ENCODE measurements at places on chromosomes 13 and 19. TPM values are rescaled to one million over a fixed set of nuclear protein-coding genes. Genes with fewer than 3 reads are reported as not detected.

GRCh38 chr13:113734099-113734825 lies 24.8 kb upstream of the TMEM255B start:
- DNase-seq = no peak

The TMEM150B gene
- 26.2 TPM for total RNA-seq

DNA sequence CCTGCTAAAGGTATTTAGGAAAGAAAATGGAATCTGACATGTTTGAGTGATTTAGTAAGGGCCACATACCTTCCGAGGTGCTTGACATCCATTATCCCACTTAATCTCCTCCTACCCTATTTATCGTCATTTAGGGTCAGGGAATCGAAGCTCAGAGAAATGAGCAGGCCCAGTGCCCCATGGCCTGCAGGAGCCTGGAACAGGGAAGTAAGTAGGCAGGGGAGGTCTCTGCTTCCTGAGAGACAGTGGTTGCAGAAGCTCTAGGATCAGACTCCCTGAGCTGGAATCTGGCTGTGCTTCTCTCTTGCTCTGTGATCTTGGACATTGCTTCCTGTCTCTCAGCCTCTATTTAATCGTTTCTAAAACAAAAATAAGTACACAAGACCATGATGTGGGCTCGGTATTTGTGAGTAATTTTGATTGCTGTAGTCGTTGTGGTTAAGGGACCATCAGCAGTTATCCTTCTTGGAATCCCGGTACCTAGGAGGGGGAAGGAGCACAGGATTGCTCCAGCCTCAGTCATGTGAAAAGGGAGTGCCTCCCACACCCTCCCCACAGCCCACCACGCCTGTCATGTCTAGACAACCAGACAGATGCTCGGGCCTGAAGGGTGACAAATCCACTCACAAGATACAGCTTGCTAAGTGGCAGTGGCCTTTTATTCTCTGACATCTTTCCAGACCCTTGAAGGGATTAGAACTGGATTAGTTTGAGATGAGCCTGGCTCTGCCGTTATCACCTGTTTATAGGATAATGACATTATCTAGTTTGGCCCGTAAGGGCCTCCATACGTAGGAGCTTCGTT lies 169.2 kb upstream of the TSHZ3 start:
- DNase-seq = no peak

GRCh38 chr19:43780706-43781525 lies at the start of gene KCNN4:
Gene KCNN4 (minus strand): TSS chr19:43780973. CDS start chr19:43780861, 112 bp downstream.
- no peak for DNase-seq

The KASH5 gene
- total RNA-seq = not detected

DNA sequence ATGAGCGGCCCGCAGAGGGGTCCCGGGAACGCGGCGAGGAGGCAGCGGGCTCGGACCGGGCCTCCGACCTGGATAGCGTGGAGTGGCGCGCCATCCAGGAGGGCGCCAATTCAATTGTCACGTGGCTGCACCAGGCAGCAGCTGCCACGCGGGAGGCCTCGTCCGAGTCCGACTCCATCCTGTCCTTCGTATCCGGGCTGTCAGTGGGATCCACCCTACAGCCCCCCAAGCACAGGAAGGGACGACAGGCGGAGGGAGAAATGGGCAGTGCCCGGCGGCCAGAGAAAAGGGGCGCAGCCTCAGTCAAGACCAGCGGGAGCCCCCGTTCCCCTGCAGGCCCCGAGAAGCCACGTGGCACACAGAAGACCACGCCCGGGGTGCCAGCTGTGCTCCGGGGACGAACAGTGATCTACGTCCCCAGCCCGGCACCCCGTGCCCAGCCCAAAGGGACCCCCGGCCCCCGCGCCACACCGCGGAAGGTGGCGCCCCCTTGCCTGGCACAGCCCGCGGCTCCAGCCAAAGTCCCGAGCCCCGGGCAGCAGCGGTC lies 10.7 kb downstream of the C19orf25 start:
- no peak for DNase-seq

GRCh38 chr19:18044825-18045304 lies 36.9 kb downstream of the ARRDC2 start:
- DNase-seq = no peak

DNA sequence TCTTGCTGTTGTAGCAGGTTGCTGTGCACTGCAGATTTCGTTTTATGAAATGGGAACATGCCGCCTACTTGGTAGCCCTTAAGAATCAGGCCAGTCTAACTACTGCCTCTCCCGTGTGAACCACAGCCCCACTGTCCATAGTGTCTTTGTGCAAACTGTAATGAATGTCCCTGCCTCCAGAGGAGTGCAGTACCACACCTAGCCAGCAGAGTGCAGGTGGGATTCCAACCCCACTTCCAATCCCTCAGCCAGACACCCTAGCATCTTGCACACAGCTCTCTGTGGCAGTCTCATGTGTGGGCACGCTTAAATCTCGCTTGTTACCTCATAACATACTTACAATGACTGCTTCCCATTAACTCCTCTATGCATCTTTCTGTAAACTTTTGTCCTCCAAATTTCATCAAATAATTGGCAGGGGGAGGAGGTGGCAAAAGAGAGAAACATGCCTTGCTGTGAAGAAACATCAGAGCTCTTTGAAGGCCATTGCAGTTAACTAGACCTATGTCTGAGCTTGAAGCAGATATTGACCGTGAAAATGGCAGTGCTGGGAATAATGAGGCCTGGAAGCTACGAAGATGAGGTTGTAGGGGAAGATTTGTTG lies 47.2 kb downstream of the ZAR1L start:
- no peak for DNase-seq

DNA sequence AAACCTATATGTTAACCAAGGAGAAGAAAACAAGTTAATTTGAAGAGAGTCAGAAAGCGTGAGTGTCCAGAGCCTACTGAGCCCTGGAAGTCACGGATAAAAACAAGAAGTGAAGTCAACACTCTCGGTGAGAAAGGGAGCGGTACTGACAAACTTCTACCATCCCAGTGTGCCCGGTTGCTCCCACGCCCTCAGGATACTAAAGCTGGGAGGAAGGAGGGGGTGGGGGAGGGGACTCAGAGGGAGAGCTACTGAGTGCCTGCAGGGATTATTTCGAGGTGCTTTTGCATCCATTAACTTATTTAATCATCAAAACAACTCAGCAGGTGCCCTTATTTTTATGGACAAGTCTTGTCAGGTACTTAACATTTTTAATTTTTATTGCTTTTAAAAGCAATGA lies 166.2 kb downstream of the ZIC5 start:
- DNase-seq = no peak

- DNase-seq = no peak
Measured at GRCh38 chr19:5093948-5094718, 125.2 kb downstream of the KDM4B start.

GRCh38 chr19:18225702-18226468 lies at the start of gene PDE4C:
Gene PDE4C (minus strand): TSS chr19:18226438. CDS start chr19:18226415, 23 bp downstream.
- no peak for DNase-seq

- no peak for DNase-seq
Measured at GRCh38 chr13:110422913-110423688, 116.0 kb downstream of the COL4A2 start.

GRCh38 chr19:3276341-3276799 lies 51.9 kb downstream of the CELF5 start:
- no peak for DNase-seq
